Memory B cell (primary cell): ENCODE measurements at places on chromosomes 13 and 19.
A peak's percentile ranks its signal among the peaks of the same experiment; 100 is the strongest.

GRCh38 chr13:68440874-68441273, 1210.7 kb upstream of the PCDH9 start:
- no peak for DNase-seq
- H3K4me1 ChIP-seq, result no peaks in the 10 kb centered on the region
- no peak overlapping the region for H3K4me3 ChIP-seq
- no peaks in the 10 kb centered on the region for H3K36me3 ChIP-seq
- H3K27ac ChIP-seq, result no peak overlapping the region

DNA sequence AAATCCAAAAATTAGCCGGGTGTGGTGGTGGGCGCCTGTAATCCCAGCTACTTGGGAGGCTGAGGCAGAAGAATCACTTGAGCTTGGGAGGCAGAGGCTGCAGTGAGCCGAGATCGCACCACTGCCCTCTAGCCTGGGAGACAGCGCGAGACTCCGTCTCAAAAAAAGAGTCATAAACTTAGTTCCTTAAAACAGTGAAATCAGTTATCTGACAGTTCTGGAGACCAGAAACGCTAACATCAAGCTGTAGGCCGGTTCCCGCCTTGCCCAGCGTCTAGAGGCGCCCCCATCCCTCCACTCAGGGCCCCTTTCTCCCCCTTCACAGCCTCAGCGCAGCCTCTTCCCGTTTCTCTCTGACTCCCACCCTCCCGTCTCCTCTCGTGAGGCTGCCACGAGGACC, 11.9 kb downstream of the ADAT3 start:
- H3K36me3 ChIP-seq, result peaks cover 17% of the 10 kb centered on the region
- DNase-seq, result no peak
- H3K27ac ChIP-seq, result no peak overlapping the region
- no peak overlapping the region for H3K4me3 ChIP-seq

- peaks cover 2% of the 10 kb centered on the region for H3K27me3 ChIP-seq
- H3K36me3 ChIP-seq, result peaks cover 2% of the 10 kb centered on the region
- H3K4me1 ChIP-seq, result no peaks in the 10 kb centered on the region
- H3K4me3 ChIP-seq, result no peak overlapping the region
Measured at GRCh38 chr13:30881191-30881651, 24.9 kb upstream of the MEDAG start.

DNA sequence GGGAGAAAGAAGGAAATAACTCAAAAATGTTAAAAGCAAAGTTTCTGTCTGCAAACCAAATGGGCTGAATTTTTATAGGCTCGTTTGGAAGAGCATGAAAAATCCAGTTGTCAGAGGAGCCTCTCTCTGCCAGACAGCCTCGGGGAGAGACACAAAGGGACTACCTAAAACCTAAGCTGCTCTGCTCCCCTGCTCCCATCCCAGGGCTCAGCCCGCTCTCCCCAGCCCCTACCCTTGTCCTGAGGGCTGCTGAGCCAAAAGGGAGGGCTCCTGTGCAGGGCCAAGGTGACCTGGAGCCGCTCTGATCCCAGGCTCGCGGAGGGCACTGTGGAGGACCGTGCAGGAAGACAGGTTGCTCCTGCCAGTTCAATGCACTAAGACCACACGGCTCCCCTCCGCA, 96.7 kb upstream of the UQCRFS1 start:
- no peak for DNase-seq
- H3K27me3 ChIP-seq, result peaks cover 2% of the 10 kb centered on the region
- H3K4me1 ChIP-seq, result no peaks in the 10 kb centered on the region
- no peaks in the 10 kb centered on the region for H3K36me3 ChIP-seq
- H3K27ac ChIP-seq, result no peak overlapping the region
- H3K4me3 ChIP-seq, result no peak overlapping the region

DNA sequence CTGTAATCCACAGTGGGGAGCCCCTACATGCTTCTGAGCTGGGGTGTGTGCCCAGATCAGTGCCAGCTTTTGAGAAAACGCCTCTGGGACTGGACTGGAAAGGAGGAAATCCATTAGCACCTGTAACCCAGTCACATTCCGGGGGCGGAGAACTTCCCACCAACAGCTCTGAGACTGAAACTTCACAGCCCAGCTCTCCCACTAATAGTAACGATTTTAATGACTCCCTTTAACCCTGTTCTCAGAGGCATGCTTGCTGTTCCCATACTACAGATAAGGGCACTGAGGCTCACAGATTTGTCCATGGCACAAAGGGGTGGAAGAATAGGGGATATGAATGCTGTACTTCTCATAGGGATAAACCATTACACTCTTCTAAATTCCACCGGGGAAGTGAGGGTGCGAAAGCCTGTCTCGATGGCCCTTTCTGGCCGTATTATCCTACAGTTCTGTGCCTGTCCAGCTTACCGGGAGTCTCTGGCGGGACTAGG, 851 bp downstream of the FBXO46 start:
- H3K36me3 ChIP-seq, result peaks cover 2% of the 10 kb centered on the region
- H3K4me3 ChIP-seq, result peak overlapping the region; percentile 91
- H3K27me3 ChIP-seq, result no peaks in the 10 kb centered on the region
- peak overlapping the region; percentile 93 for H3K27ac ChIP-seq

DNA sequence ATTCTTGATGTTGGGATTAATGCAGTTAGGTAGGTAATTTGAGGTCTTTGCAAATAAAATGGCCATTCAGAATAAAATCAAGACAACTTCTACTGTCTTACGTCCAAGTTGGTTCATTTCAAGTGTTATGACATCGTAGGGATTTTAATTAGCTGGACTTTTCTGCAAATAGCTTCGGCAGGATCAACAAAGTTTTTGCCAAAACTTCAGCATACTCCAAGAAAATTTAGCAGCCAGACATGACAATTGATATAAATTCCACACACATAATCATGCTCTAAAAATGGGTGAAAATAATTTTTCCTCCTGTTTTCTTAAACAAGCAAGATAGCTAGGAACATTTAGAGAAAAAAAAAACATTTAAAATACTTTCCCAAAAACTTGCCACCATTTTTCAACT, 158.8 kb downstream of the RGCC start:
- no peak overlapping the region for H3K27ac ChIP-seq
- DNase-seq, result no peak
- no peaks in the 10 kb centered on the region for H3K27me3 ChIP-seq
- no peaks in the 10 kb centered on the region for H3K4me1 ChIP-seq
- no peak overlapping the region for H3K4me3 ChIP-seq

GRCh38 chr19:2150794-2151338, 500 bp downstream of the AP3D1 start:
- H3K27me3 ChIP-seq, result no peaks in the 10 kb centered on the region
- H3K4me1 ChIP-seq, result peaks cover 24% of the 10 kb centered on the region
- peak; percentile 30 for DNase-seq

DNA sequence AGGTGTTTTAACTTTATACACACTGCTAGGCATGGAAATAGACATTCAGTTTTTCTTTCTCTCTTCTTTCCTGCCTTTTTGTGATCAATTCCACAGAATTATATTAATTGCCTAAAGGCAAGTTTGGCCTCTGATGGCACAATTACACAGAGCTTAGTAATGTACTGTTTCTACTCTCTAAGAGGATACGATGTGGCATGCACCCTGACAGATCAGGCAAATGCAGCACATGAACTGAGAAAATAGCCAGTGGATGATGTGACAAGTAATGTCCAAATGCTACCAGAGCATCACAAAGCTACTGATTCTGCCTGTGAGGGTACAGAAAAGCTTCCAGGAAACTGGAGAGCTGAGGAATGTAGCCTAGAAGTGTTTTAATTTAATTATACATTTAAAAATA, 233.8 kb upstream of the PRR20A start:
- no peaks in the 10 kb centered on the region for H3K36me3 ChIP-seq
- DNase-seq, result no peak
- H3K27ac ChIP-seq, result no peak overlapping the region
- no peaks in the 10 kb centered on the region for H3K4me1 ChIP-seq
- H3K27me3 ChIP-seq, result no peaks in the 10 kb centered on the region

- no peak for DNase-seq
- peaks cover 32% of the 10 kb centered on the region for H3K27me3 ChIP-seq
Measured at GRCh38 chr19:1521636-1522035, 2.2 kb upstream of the PLK5 start.

- no peaks in the 10 kb centered on the region for H3K27me3 ChIP-seq
- no peaks in the 10 kb centered on the region for H3K4me1 ChIP-seq
- no peak for DNase-seq
- H3K4me3 ChIP-seq, result no peak overlapping the region
Measured at GRCh38 chr19:33392341-33393285, 19.1 kb downstream of the CEBPG start.

DNA sequence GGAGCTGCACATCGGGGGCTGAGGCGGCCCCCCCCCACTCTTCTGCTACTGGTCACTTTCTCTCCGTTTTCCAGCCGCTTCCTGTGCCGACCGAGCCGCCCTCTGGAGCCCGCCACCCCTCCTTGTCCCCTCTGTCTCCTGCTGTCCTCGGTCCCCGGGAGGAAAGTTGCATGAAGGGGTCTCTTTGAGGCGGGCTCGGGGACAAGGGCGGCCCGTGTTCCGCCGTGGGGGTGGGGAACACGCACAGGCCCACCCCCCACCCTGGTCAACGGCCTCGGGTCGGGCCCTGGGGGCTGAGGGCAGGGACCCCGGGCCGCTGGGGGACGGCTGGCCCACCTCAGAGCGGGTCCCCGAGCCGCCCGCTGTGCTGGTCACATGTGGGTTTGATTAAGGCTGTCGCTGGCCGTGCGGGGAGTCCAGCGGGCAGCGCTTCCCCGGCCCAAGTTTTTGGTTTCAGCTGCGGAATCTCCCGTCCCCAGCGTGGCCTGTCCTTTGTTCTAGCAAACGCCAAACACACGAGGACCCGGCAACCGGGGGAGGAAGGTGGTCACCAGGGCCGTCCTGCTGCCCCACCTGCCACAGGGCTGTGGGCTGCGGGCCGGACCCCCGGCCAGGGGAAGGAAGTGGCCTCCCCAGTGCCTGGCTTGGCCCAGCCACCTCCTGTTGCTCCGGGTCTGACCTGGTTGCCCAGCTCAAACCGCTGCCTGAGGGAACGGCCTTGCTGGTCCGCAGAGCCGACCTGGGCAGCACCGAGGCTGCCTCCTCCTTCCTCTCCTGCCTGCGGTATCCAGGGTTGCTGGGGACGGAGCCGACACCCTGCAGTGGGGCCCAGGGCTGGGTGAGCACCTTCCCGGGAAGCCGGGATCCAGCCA, 1.9 kb downstream of the EFNA2 start:
- peaks cover 11% of the 10 kb centered on the region for H3K4me1 ChIP-seq
- peak; percentile 29 for DNase-seq
- H3K4me3 ChIP-seq, result no peak overlapping the region
- H3K27ac ChIP-seq, result no peak overlapping the region

- H3K27me3 ChIP-seq, result no peaks in the 10 kb centered on the region
- no peaks in the 10 kb centered on the region for H3K36me3 ChIP-seq
- H3K4me1 ChIP-seq, result peaks cover 39% of the 10 kb centered on the region
- peak overlapping the region; percentile 22 for H3K27ac ChIP-seq
Measured at GRCh38 chr19:29667901-29668341, 2.7 kb downstream of the PLEKHF1 start.

GRCh38 chr19:1269478-1270212, 513 bp downstream of the CIRBP start:
- H3K4me1 ChIP-seq, result peaks cover 53% of the 10 kb centered on the region
- peak; percentile 86 for DNase-seq
- no peaks in the 10 kb centered on the region for H3K27me3 ChIP-seq
- H3K36me3 ChIP-seq, result peaks cover 30% of the 10 kb centered on the region
- H3K4me3 ChIP-seq, result peak overlapping the region; percentile 85
- peak overlapping the region; percentile 98 for H3K27ac ChIP-seq

GRCh38 chr13:103000157-103000556, 66.1 kb downstream of the SLC10A2 start:
- no peaks in the 10 kb centered on the region for H3K4me1 ChIP-seq
- DNase-seq, result no peak
- no peak overlapping the region for H3K27ac ChIP-seq
- no peak overlapping the region for H3K4me3 ChIP-seq
- no peaks in the 10 kb centered on the region for H3K27me3 ChIP-seq

- no peak overlapping the region for H3K27ac ChIP-seq
- H3K4me1 ChIP-seq, result no peaks in the 10 kb centered on the region
- H3K36me3 ChIP-seq, result no peaks in the 10 kb centered on the region
Measured at GRCh38 chr13:75173457-75174356, 308.3 kb downstream of the TBC1D4 start.

GRCh38 chr13:105291987-105292386, 1243.5 kb downstream of the EFNB2 start:
- H3K4me1 ChIP-seq, result no peaks in the 10 kb centered on the region
- no peak overlapping the region for H3K27ac ChIP-seq
- DNase-seq, result no peak
- H3K27me3 ChIP-seq, result no peaks in the 10 kb centered on the region
- H3K4me3 ChIP-seq, result no peak overlapping the region
- H3K36me3 ChIP-seq, result no peaks in the 10 kb centered on the region

DNA sequence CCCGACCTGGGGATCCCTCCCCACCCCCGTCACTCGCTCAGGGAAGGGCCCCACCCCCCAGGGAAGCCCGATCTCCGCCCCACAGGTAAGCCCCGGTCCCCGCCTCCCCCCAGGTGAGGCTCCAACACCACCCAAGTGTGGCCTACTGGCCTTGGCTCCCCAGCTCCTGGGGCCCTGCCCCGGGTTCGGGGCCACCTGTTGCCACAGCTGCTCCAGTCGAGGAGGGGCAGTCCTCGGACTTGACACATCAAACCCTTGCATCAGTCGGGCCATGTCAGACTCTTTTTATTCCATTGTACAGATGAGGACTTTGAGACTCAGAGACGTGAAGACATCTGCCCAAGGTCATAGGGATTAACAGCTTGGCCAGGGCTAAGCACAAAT, 512 bp downstream of the CC2D1A start:
- H3K36me3 ChIP-seq, result peaks cover 5% of the 10 kb centered on the region
- peak overlapping the region; percentile 93 for H3K27ac ChIP-seq
- peaks cover 9% of the 10 kb centered on the region for H3K4me1 ChIP-seq
- no peak for DNase-seq
- no peaks in the 10 kb centered on the region for H3K27me3 ChIP-seq
- H3K4me3 ChIP-seq, result peak overlapping the region; percentile 83

DNA sequence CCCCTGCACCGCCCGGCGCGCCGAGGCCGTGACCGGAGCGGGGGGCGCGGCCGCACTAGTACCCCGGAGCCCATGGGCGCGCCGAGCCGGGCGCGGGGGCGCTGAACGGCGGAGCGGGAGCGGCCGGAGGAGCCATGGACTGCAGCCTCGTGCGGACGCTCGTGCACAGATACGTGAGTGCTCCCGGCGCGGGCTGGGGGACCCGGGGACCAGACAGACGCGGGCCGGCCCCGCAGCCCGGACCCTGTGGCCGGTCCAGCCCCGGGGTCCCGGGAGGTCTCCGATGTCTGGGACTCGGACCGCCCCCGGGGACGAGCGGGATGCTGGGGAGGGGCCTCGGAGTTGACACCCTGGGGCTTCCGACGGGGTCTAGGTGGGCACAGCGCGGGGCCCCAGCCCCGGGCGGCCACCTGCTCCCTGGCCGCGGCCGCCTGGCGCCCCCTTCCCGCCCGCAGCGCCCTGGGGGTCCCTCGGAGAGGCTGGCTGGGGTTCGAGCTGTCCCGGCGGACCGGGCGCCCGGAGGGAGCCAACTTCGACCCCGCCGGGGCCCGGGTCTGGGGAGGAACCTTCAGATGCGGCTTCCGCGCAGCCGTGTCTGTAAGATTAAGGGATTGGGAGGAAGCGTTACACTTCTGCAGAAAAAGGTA, 568 bp downstream of the ATP11A start:
- H3K27me3 ChIP-seq, result no peaks in the 10 kb centered on the region
- H3K4me1 ChIP-seq, result peaks cover 30% of the 10 kb centered on the region
- H3K36me3 ChIP-seq, result no peaks in the 10 kb centered on the region
